NB4 (cell line): ENCODE measurements at places on chromosomes 4 and X.
A peak's percentile ranks its signal among the peaks of the same experiment; 100 is the strongest.

DNA sequence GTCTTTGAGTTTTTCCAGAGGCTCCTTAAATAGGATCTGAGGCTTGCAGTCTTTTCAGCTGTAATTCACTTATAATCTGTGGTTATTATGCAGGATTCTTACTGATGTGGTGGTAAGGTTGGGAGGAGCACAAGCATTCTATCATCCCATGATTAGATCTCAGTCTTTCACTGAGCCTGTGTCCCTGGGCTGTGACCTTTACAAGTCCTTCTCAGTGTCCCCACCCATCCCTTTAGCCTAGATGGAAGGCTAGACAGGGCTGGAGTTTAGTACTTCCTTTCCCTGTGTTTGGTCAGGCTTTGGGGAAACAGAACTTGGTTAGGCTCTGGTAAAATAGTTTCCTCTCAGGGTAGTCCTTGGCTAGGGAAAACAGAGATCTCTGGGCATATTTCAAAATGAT is 17.1 kb upstream of the NKAP start:
- no peak for DNase-seq

- no peak for DNase-seq
These were observed 239.7 kb downstream of the QDPR start for GRCh38 chr4:17272154-17272553.

DNA sequence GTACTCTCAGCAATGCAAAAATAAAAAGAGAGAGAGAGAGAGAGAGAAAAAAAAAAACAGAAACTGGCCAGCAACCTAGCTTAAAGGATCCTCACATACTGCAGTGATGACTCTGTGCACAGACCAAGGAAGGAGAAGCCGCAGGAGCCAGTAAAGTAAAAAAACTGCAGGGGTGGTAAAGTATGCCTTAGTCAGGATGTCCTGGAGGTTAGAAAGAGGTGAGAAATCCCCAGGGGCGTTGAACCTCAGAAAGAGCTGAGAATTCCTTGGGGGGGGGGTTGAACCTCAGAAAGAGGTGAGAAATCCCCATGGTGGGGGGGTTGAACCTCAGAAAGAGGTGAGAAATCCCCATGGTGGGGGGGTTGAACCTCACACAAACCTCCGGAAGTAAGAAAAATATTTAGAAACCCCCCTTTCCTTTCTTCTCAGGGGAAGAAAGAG is 48.0 kb downstream of the MAGEA9 start:
- DNase-seq = no peak

GRCh38 chr4:34432706-34433105 is 1811.6 kb downstream of the ARAP2 start:
- DNase-seq = no peak

GRCh38 chr4:46852800-46853199 is 56.2 kb downstream of the COX7B2 start:
- DNase-seq = no peak

GRCh38 chr4:109578846-109579245 is 18.8 kb downstream of the MCUB start:
- no peak for DNase-seq

GRCh38 chr4:110631584-110632505 is 9.0 kb upstream of the PITX2 start:
- DNase-seq = peak; percentile 71

DNA sequence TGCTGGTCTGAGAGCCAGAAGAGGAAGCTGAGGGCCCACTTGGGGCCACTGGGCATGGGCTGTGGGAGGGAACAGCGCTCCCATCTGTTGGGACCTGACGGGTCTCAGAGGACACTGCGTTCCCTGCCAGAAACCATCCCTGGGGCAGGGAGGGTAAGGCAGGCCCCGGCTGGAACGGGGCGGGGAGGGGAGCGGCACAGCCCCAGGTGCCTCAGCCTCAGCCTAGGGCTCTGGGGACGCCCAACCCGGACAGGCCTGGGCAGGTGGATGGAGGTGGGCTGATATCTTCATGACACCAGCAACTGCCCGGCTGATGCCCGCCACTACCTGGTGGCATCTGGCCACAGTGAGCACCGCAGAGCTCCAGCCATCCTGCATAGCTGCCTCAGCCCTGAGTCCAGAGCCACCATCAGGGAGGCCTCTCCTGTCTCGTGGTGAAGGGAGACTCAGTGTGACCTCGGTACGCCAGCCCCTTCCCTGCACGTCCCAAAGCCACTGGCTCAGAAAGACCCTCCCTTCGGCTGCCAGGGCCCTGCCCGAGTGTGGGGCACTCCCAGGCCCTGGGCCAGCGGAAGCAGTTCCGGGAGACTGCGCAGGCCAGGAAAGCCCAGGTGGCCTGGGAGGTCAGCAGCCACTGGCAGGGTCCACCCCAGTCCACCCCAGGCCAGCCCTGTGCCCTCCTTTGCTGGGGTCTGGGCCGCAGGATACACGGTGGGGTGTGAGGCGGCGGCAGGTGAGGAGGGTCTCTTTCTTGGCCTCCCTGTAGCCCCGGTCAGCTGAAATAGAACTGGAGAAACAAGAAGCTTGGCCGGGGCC is 34.6 kb upstream of the FGFR3 start:
- DNase-seq = no peak

DNA sequence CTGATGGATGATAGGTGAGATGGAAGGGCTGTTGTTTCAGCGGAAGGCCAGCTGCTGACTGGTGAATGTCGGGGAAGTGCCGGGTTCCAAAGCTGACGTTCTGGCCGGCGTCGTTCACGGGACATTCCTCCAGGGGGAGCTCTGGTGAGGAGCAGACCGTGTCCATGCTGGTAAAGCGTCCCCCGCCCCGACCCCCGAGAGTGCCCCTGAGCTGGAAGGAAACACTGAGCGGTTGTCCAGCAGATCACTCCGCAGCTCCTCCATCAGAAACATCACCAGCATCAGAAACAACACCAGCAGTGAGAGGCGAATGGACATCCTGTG is 18.6 kb upstream of the ADRA2C start:
- peak; percentile 26 for DNase-seq

GRCh38 chrX:53300157-53300556 is 18.8 kb upstream of the IQSEC2 start:
- DNase-seq = no peak

- no peak for DNase-seq
These were observed 212.9 kb upstream of the SLC7A11 start for GRCh38 chr4:138455097-138455496.

DNA sequence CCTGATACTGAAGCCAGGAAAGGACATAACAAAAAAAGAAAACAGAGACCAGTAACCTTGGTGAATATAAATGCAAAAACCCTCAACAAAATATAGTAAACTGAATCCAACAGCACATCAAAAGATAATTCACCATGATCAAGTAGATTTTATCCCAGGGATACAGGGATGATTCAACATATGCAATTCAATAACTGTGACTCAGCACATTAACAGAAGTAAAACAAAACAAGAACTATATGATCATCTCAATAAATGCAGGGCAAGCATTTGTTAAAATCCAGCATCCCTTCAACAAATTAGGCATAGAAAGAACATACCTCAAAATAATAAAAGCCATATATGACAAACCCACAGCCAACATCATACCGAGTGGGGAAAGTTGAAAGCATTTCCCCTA is 112.0 kb downstream of the HHIP start:
- DNase-seq = no peak

DNA sequence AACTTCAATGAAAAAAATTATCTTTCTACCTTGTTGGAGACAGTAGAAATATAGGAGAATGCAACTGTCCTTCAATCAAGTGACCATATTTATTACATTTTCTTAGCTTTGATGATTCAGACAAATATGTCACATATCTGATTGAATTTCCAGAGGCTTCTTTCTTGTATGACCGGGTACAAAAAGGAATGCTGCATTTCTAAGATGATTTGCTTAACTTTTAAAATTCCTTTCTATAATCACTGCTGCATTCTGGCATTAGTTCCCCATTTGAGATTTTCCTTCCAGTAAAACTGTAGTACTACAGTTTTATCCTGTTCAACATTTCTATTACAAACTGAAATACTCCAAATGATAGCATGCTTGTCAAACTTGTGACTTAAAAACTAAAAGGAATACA is 5.2 kb downstream of the MFSD8 start:
- no peak for DNase-seq

GRCh38 chr4:138209094-138209493 is 33.1 kb downstream of the SLC7A11 start:
- no peak for DNase-seq

DNA sequence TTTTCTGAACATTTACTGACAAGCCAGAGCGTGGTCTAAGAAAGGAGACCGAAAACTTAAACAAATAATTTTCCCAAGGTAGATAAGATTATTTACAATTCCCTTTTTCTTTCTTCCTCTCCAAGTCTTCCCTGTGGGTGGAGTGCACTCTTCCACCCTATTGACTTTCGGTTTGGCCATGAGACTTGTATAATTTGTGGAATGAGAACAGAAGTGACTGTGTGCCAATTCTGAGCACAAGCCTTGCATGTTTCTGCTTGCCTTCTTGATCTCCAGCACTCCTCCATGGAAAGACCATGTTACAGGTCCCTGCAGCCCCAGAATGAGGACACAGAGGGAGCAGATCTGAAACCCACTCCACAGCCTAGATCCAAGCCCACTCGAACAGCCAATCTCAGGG is 150.0 kb upstream of the HPGD start:
- DNase-seq = no peak

GRCh38 chr4:29043411-29043810 is 1676.8 kb upstream of the PCDH7 start:
- DNase-seq = no peak

GRCh38 chr4:170022211-170022610 is 4.0 kb downstream of the MFAP3L start:
- no peak for DNase-seq

- no peak for DNase-seq
These were observed 85.6 kb upstream of the CPEB2 start for GRCh38 chr4:14916554-14917297.

DNA sequence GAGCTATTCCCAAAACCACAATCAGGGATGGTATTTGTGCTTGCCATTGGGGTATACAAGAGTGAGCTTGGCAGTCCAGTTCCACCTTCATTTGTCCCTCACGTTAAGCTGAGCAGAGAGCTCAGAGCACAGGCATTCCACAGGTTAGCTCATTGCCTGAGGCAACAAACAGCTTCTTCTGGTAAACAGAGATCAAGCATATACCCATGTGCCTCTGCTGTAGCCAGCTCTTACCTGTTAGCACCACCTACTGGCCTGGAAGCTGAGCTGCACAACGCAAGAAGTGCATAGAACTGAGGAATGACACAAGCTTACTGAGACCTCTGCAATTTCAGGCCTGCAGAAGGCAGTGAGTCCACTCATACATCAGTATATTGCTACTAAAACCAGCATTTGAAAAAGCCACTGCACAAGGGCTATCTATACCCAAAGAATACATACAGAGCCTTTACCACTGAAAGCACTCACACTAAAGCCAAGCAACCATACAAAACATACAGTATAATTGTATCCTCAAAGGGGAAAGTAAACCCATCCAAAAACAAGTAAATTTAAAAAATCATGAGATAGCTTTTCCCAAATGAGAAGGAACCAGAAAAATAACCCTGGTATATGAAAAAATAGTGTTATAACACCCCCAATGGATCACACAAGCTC is 258.3 kb upstream of the GABRA2 start:
- peak; percentile 69 for DNase-seq

- DNase-seq = no peak
These were observed 360.9 kb downstream of the PPP3CA start for GRCh38 chr4:100986360-100986868.

GRCh38 chr4:38670939-38671591 is 7.1 kb downstream of the KLF3 start:
- DNase-seq = peak; percentile 52

DNA sequence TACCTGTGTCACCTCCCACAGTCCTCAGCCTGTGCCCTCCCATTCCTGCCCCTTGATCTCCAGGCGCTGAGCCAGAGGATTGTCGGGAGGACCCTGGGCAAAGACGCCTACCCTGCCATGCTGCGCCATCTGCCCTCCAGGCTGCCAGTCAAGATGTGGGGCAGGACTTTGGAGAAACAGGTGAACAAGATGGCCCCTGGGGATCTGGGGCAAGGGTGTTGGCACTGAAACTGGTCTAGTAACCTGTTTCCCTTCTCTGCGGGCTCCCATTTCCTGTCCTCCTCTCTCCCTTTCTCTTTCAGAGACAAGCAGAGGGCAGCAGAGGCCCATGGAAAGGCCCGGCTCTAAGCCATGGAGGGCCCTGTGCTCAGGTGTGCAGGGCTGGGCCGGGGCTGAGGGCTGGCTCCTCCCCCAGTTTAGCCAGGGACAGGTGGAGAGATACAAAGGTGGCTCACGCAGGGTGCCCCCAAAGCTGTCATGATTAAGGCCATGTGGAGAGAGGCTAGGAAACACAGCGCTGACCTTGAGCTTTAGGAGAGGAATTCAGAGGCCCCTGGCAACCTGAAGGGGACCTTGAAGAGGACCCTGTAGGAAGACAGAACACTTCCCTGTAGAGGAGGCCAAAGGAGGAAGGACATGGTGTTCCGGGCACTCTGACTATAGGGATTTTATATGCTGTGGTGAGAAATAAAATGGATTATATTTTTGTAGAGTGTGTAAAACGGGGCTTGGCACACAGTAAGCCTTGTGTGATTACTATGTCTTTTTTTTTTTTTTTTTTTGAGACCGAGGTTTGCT is at the start of gene GLOD5:
Gene GLOD5, plus strand, starts transcription at position 74 of the 798 bp plus-strand sequence. Its CDS starts 44 bp downstream, at position 118.
- peak; percentile 22 for DNase-seq

DNA sequence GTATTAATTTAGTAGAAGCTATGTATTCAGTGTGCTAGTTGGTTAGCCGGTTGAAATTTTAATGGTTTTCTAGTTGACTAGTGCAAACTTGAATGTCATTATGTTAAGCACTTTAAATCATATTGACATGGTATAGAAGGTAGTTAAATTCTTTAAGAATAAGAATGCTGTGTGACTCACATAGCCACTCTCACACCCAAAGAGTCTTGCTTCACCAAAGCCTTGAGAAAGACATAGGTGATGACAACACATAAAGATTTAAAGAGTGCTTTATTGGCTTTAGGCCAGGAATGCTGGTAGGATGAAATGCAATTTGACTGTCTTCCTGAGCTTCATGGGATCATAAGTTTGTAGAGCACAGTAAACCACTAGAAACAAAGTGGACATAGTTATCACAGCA is 85.3 kb downstream of the DCAF8L2 start:
- DNase-seq = no peak

- DNase-seq = peak; percentile 85
These were observed at the start of gene PORCN for GRCh38 chrX:48508400-48509244. Gene PORCN, plus strand, starts transcription at chrX:48508992. Its CDS starts 829 bp downstream, at chrX:48509821.

- no peak for DNase-seq
These were observed 41.4 kb downstream of the DCAF12L2 start for GRCh38 chrX:126124721-126125120.

- no peak for DNase-seq
These were observed 472.5 kb downstream of the STPG2 start for GRCh38 chr4:97670703-97671269.

- no peak for DNase-seq
These were observed 554.9 kb downstream of the KLHL4 start for GRCh38 chrX:88072339-88073030.

DNA sequence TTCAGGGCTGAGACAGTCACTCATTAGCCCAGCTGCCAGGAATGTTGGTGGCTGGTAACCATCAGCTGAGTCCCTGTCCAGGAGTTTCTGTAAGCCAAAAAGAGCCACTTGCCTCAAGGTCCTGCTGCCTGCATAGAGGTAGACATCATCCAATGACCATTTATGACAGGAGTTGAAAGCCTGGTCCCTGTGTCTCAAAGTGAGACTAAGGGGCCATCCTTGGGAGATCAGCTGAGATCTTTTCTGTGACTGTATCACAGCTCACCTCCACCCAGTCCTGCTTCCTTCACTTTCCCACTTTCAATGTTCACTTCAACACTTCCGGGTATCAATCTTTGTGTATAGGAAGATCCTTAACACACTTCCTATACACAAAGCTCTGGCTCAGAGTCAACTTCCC is 28.4 kb upstream of the MAOA start:
- no peak for DNase-seq

- DNase-seq = no peak
These were observed 50.1 kb upstream of the ACSL4 start for GRCh38 chrX:109782994-109783700.
